NB4 (cell line): ENCODE measurements at places on chromosomes 4 and X.
A peak's percentile ranks its signal among the peaks of the same experiment; 100 is the strongest.

DNA sequence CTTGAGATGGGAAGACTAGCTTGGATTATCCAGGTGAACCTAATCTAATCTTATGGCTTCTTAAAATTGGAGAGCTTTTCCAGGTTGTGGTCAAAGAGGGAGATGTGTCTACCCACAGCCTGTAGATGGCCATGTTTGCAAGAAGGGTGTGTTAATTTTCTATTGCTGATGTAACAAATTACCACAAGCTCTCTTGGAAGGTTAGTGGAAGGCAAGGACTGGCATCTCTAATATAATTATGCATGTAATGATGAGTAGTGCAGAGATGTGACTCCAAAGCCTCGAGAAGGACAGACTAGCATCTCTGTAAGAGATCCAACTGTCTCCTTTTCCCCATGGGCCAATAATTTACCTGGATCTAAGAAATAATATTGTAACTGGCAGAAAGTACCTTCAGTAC is 3.2 kb upstream of the ADH1B start:
- DNase-seq, result no peak

- no peak for DNase-seq
These were observed 189.8 kb upstream of the ANK2 start for GRCh38 chr4:112859456-112860184.

DNA sequence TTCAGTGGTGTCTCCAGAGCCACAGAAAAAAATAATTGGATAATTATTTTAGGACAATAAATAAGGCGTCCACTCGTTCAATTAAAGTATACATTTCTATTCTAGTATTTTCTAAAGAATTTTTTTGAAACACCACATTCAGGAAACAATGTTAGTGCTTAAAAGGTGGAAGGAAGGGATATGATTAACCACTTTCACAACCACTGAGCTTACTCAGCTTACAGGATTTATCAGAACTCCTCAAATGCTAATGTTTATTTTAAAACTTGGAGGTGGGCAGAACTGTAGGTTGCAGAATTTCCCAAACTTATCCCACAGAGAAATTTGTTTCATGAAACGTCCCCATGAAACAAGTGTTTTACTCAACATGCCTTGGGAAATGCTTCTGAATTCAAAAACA is 54.3 kb upstream of the MAGEB2 start:
- DNase-seq, result no peak

GRCh38 chr4:6480534-6481088 is 8.2 kb upstream of the PPP2R2C start:
- no peak for DNase-seq

DNA sequence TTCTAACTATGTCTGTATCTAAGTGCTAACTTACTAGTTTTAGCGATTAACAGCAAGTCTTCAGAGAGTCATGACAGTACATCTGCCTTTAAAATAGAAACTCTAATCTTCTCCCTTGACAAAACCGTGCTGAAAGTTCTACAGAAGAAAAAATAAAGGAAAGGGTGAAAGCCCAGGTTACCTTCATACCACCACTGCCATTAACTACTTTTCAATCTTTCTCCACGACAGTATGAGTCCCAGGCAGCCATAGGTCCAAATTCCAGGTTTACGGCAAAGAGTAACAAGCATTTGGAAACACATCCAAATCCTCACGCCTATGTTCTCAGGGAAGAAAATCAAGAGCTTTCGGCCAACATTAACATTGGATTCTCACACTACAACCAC is 12.4 kb upstream of the ZCCHC13 start:
- DNase-seq, result no peak

DNA sequence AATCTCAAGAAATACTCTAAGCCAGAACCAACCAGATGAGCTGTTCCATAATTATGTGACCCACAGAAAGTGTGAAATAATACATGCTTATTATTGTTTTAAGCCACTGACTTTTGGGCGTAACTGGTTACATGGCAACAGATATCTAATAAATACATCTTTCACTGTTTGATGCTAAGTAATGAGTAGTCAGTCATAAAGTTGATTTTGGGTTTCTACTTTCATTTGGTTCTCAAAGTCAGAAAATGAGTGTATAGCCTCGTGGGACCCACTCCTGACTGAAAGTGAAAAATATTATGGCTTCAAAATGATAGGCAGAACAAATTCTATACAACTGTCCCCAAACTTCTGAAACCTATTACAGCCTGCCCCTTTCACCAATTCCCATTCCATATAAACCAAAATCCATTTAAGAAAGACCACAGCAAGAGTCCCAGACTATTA is 88.0 kb upstream of the CBR4 start:
- no peak for DNase-seq

- no peak for DNase-seq
These were observed 45.4 kb downstream of the ANTXR2 start for GRCh38 chr4:80027611-80028010.

DNA sequence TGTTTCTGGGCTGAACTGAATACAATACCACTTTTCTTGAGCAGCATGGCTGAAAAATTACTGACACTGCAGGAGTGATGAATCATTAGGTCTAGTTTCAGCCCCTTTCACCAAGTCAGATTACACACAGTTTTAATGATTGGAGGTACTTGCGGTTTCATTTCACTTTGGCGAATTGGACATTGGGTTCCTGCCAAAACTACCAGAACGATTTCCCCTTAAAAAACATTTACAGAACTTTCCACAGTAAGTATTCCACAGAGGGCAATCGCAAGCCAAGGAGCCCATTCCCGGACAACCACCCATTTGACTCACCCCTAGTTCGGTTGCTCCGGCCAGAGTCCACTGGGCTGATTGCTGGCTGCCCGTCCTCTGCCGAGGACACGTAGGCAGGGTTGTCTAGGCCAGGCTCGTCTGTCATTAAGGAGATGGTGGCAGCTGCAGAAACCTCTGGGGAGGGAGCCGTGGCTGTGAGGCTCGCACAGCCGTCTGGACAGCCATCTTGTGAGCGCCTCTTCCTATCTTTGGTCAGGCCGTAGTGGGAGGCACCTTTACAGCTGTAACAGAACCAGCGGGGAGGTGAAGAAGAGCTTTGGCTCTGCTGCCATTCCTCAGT is 83.5 kb downstream of the LNX1 start:
- no peak for DNase-seq

- DNase-seq, result peak; percentile 83
These were observed 5.7 kb upstream of the GPR174 start for GRCh38 chrX:79138658-79139241.

- DNase-seq, result no peak
These were observed at the start of gene TMEM47 for GRCh38 chrX:34656842-34657725. TSS of gene TMEM47 (minus strand) at chrX:34657285. CDS start at chrX:34657029, 256 bp downstream.

- no peak for DNase-seq
These were observed 13.5 kb upstream of the CCNQ start for GRCh38 chrX:153612413-153612812.

DNA sequence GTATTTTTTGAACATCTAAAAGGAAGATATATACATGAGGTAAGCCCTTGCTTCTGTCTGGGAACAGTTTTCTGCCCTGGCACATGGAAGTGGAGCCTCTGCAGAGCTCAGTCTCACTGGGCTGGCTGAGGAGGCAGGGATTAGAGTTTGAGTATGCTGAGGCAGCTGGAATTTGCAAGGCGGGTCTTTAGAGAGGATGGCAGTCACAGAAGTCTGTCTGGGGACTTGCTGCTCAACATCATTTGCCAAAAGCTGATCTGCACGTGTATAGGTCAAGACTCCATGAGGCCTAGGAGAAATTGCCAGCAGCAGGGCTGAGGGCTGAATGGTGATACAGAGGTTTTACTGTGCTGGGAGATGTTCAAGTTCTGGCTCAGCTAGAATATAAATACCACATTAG is 163.6 kb upstream of the ANK2 start:
- DNase-seq, result no peak

DNA sequence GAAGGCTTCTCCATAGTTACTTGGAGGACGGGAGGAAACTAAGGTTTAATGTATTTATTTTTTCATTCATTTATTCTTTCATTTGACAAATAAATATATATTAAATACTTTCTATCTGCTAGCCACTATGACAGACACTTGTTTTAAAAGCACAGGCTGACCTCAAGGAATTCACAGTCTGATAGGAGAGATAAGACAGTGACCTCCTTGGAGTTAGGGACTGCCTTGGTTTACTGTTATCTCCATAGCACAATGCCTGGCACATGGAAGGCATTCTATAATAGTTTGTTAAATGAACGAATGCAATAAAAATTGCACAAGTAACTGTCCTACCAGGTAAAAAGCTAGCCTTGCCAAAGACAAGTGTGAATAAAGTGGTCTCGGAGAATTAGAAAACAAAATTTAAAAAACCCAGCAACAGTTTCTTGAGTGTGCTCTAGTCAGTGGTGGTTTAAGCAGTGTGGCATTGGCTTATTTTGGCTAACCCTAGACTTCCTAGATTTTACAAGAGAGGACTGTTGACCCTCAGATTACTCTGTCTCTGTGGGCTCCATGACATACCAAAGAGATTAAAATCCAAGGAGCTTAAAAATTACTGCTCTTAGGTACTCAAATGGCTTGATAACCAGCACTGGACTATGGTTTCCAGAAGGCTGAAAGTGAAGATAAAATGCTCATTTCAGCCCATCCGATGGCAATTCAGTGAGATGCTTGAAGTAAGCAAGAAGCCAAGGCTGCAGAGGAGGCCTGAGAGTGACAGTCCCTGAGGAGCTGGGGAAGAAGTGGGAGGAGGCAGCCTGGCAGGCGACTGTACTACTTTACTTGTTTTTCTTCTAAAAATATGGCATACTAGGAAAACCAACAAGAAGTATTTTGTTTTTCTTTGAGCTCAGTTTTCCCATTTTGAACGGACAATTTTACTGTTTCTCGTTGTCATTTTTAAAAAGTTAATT is 9.6 kb downstream of the AFP start:
- DNase-seq, result no peak

DNA sequence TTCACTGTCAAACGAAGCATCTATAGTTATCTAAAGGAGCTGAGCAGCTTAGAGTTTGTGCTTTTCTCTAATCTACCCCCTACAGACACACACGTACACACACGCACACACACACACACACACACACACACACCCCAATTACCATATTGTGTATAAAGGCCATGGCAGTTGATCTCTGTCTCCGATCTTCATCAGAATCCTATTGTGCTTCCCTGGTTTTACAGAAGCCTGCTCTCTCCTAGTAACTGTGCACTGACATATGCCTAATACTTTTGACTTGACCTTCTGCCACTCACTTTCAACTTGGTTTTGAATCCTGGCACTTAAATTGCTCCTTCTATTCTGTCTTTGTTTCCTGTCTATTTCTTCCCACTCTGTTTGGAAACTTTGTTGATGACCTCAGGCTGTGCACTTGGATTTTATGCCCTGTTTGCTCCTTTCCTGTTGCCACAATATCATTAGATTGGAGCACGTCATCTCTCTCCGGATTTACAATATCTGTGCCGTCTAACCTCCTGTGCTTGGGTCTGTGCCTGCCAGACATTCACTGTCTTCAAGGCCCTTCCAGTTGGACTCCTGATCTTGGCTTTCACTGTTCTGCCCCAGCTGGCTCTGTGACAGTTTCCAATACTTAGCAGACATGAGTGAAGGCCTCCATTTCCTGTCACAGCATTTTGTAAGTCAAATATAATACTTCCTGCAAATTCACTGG is 928.1 kb downstream of the FAT4 start:
- no peak for DNase-seq

DNA sequence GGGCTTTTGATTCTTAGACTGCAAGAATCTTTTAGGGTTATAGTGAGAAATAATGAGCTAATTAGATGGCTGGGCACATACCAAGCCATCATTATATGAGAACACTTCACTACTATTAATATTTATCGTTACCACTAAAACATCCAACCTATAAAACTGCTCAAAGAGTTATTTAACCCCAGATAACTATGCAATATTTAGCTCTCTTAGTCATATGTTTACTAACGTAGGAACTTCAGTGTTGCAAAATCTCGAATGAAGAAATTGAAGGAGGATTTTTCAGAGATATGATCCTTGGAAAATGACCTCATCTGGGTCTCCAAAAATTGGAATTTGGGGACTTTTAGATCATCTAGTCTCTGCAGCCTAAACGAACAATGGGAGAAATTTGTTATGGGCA is 265.0 kb upstream of the RPS6KA3 start:
- DNase-seq, result no peak

- no peak for DNase-seq
These were observed 8.5 kb downstream of the RAPGEF2 start for GRCh38 chr4:159111416-159111815.

GRCh38 chr4:186684889-186685309 is 38.8 kb downstream of the FAT1 start:
- DNase-seq, result no peak

DNA sequence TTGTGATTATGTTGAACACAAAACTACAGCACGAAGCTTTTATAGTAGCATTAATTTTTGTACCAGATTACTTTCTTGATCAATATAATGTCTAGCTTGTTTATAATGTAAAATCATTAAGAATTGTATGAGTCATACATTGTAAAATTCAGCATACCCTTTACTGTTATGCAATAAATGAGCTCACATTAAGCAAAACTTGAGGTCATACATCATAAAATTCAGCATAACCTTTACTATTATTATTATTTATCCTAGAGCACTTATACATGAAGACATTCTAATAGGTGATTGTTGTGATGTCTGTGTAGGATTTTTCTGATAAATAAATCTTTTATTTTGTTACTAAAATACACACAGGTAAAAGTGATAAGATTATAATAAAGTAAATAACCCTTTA is 49.4 kb downstream of the DTHD1 start:
- DNase-seq, result no peak

- no peak for DNase-seq
These were observed 32.1 kb downstream of the ZBTB49 start for GRCh38 chr4:4321951-4322688.

- DNase-seq, result no peak
These were observed 3.9 kb downstream of the ALAS2 start for GRCh38 chrX:55026840-55027239.
